ENCODE measurements at places on chromosomes 7 and 10.

DNA sequence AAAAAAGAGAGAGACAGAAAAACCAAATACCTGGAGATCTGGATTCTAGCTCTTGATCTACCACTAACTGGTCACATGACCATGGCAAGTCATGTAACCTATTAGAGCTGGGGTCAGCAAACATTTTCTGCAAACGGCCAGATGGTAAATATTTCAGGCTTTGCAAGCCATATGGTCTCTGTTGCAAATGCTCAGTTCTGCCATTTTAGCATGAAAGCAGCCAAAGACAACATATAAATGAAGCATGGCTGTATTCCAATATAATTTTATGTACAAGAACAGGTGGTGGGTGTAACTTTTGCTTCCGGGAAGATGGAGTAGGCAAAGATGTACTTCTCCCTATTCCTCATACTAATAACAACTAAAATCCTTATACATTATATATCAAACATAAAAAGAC, 6.7 kb downstream of the FRA10AC1 start:
- no peak for DNase-seq

GRCh38 chr7:107838816-107839565, 36.0 kb upstream of the SLC26A3 start:
- no peak for DNase-seq

DNA sequence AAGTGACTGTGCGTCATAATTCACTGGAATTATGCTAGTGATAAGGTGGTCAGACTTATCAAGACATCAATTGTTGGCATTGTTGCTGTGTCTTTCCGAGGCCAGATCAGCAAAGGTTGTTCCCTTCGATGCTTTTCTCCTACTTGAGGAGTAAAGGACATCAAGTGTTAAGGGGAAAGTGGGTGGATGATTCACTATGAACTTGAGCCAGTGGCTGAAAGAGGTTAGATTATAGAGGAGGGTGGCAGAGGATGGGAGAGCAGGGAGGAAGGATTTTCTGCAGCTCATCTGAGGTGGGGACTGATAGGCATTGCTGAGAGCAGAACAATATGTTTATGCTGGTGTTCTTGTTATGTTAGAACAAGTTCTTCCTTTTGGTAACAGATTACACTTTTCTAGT, 131.4 kb upstream of the AGR3 start:
- no peak for DNase-seq

GRCh38 chr10:121433965-121434364, 164.3 kb downstream of the FGFR2 start:
- no peak for DNase-seq

- DNase-seq = no peak
Observed at GRCh38 chr10:104515678-104516199, 125.4 kb upstream of the SORCS3 start.

Data from esophagus squamous epithelium (tissue), 5 donors.